ENCODE measurements at places on chromosomes 16 and 17.

DNA sequence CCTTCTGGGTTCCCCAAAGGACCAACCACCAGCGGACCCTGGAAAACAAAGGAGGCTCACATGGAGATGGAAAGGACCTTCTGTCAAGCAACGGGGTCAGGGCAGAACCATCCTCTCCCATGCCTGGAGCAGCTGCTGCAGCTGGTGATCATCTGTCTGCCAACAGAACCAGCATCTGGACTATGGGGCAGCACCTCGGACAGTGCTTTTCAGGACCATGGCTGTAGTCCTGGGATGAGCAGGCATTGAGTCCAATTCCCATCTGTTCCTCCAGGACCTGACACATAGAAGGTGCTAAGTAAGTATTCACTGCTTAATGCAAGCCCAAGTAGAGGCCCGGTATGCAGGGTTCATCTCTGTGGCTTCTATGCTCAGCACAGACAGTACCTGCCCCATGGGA is 304.7 kb downstream of the XYLT1 start:
- DNase-seq: peak; percentile 1

- peak; percentile 38 for DNase-seq
Observed at GRCh38 chr16:81625544-81626153, 153.4 kb upstream of the PLCG2 start.

DNA sequence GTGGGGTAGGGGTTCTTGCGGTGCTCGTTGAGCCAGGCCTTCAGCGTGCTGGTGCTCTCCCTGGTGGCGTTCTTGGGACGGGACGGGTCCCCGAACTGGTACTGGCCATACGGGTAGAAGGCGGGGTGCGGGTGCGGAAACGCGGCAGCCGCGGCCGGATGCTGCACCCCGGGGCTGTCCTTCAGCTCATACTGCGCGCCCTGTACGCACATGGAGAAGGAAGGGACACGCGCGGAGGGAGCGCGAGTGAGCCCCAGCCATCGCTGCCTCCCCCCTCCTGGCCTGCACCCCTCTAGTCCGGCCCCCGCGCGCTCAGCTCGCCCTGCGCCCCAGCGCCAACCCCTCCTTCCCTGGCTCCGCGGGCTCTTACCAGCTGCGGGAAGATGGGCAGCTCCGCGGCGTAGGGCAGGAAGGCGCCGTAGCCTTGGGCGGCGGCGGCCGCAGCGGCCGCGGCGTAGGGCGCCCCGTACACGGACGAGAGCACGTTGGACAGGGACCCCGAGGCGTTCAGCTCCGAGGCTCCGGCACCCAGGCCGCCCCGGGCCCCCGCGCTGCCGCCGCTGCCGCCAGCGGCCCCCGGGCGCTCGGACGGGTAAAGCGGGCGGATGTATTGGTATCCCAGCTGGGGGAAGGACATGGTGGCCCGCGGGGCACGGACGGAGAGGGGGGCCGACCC is 1.0 kb downstream of the IRX3 start:
- DNase-seq: peak; percentile 62

GRCh38 chr16:89920723-89921122 is 2.1 kb downstream of the MC1R start:
- peak; percentile 50 for DNase-seq

- peak; percentile 28 for DNase-seq
Observed at GRCh38 chr17:80005360-80006338, 30.0 kb downstream of the TBC1D16 start.

GRCh38 chr17:50539762-50540559 is 7.0 kb upstream of the SPATA20 start:
- DNase-seq: no peak

DNA sequence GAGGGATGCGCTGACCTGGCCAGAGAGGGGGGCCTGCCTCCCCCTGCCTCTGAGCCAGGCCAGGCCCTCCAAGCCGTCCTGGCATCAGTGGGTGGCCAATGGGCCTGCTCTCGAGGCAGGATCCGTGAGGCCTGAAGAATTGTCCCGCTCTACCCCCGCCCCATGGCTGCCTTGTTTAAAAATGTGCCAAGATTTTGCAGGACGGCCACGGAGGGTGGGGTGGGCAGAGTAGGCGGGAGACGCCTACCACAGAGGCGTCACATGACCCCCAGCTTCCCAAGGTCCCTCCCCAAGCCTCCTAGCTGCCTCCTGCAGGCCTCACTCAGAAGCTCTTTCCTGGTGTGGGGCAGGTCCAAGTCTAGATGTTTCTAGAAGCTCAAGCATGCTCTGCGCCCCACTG is 69.5 kb downstream of the ENGASE start:
- DNase-seq: no peak
